ENCODE measurements at places on chromosomes 16 and 17.

GRCh38 chr17:8141741-8142140 is 10.5 kb downstream of the PER1 start:
- DNase-seq = no peak

GRCh38 chr16:85943711-85944110 is 44.7 kb downstream of the IRF8 start:
- no peak for DNase-seq

GRCh38 chr17:49859991-49860953 is 12.4 kb upstream of the TAC4 start:
- no peak for DNase-seq

DNA sequence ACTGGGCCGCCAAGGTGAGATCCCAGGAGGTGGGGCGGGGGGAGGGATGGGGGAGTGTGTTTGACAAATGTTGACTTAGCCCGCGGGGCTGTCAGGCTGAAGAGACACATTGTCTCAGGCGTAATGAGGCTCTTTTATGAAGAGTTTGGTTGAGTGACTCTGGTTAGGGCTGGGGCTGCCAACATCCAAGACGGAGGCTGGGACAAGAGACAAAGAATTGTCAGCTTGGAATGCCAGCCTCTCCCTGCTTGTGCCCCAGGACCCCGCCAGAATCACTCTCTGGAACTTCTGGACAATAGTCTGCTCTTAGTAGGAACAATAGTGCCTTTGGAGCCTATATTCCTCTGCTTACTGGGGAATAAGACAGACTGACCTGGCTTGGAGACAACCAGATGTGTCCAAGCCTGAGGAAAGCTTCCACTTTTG is 24.0 kb downstream of the PCTP start:
- no peak for DNase-seq

DNA sequence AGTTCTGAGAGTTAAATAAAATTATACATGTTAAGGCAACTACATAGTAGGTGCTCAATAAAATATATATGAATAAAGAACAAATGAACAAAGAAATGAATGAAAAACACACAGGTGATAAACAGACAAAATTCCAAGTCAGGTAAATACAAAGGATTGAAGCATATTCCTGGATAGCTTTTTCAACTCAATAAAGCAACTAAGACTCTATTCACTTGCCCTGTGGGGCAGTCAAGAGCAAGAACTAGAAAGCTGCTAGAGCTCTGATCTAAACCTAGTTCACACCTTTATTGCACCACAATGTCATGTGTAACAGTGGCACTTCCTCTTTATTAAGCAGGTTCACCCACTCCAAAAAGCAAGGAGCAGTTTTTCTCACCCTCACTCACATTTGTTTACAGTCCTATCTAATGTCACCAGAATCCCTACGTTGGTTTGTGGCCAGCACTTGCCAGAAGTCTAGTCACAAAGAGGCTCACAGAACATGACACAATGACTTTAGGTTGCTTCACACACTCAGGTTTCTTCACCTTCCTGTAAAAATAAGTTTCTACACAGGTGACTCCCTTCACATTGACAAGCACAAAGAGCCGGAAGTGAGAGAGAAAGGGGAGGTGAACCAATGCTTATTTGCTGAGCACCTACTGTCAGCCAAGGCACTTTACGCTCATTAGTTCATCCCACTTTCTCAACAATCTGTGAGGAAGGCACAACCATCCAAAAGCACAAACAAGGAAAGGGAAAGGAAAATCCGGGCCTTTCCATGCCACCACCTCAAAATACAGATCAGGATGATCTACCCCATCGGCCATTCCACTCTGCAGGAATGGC is 70.8 kb downstream of the XPO6 start:
- peak; percentile 40 for DNase-seq

- DNase-seq = no peak
Measured at GRCh38 chr16:19757026-19757425, 39.0 kb downstream of the IQCK start.

DNA sequence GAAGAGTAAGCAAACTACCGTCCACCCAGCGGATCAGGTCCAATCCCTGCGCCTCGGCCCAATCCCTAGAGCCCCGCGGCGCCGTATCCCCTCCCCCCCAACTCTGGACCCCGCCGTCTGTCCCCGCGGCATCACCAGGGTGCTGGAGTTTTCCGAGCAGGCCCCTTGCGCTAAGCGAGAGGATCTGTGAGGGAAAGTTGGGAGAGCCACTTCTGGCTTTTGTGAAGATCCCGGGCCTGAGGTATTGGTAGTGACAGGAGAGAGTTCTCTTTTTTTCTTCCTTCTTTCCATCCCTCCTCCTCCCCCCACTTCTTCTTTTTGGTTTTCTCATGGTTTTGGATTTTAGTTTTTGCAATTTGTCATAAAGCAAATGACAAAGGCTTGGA is 3.5 kb upstream of the DLX4 start:
- DNase-seq = no peak

GRCh38 chr17:75826561-75827307 is 17.5 kb downstream of the UNC13D start:
- DNase-seq = no peak

DNA sequence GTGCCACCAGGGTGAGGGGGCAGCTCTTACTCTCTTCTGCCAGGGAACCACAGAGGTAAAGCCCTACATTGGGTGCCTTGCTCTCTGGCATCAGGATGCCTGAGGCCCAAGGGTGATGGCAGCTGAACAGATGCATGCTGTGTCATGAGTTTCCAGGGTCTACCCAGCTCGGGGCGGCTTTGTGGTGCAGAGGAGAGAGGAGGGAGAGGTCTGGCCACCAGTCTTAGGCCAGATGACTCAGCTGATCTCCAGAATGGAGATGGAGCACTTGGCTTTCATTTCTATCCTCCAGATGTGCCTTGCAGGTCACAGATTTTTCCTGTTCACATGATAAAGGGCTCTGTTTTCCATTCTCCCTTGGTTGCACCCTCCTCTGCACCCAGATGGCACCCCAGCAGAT is 23.6 kb upstream of the USP22 start:
- no peak for DNase-seq

GRCh38 chr16:88838566-88838965 is 18.2 kb downstream of the GALNS start:
- DNase-seq = no peak

- no peak for DNase-seq
Measured at GRCh38 chr16:81600275-81600674, 155.7 kb downstream of the CMIP start.

- no peak for DNase-seq
Measured at GRCh38 chr17:67594115-67594880, 123.4 kb upstream of the NOL11 start.

All from stimulated activated CD4-positive, alpha-beta T cell treated with anti-CD3 and anti-CD28 coated beads, TNF-alpha, amount 100 ng/mL, for 1 hour (primary cell).